ENCODE measurements at places on chromosomes 4 and X.

GRCh38 chr4:57443308-57443707 is 333.1 kb upstream of the IGFBP7 start:
- no peak for DNase-seq

DNA sequence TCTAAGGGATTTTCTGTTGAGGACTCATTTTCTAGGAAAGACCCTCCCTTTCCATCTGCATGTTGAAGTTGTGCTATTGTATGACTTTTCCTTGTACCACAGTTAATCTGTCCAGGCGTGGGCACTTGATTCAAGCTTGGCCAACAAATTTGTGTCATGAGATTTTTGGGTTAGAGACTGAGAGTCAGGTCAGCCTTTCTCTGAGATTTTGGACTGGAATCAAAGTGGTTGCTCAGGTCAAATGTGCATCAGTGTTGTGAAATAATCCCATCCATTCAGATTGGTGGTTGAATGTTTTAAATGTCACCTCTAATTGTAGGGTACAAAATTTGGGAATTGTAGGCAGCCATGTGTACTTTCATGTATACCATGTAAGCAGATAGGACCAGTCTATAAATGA is 545.2 kb upstream of the IGFBP7 start:
- no peak for DNase-seq

- DNase-seq, result no peak
These were observed 70.3 kb downstream of the ACOX3 start for GRCh38 chr4:8370106-8370787.

DNA sequence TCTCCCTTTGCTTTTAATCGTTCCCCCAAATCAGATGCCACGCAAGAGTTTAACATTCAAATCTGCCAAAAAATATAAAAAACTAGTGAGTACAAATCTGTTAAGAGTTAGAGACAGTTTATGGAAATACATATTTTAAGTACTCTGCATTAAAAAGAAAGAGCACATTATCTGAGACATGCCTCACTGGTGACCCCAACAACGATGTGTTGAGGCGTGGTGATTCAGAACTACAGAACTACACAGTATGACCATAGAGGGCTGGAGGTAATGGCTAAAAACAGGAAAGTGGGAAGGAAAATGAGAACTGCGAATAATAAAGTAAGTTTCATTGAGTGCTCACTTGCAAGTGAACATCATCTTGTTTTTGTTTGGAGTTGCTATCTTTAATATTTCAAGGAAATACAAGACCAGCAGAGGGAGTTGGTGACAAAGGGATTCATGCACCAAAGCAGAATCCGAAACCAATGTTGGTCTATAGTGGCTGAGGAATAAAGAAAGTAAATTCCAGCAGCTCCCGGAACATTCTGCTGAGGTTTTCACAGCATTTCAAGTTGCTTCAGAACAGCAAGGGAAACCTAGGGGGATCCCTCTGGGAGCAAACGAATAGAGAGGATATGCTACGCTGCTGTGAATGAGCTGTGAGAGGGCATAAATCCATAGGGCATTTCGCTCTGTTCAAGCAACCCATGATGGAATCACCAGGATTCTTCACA is 92.2 kb downstream of the DCHS2 start:
- peak; percentile 56 for DNase-seq

DNA sequence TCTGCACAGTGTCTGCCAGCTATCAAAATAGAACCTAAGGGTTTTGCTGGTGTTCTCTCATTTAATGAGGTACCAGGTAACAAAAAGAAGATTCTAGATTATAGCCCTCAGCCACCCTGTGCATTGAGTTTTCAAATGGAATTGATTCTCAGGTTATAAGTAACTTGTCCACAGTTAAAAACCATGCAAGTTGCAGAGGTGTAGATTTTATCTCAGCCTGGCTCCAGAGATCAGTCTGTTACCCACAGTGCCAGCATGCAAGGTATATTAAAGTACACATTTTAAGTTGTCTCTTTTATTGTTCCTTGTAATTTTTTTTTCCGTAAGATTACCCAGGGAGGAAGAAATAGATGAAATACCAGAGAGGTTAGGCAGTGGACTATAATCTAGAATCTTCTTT is 59.7 kb downstream of the RAPGEF2 start:
- no peak for DNase-seq

DNA sequence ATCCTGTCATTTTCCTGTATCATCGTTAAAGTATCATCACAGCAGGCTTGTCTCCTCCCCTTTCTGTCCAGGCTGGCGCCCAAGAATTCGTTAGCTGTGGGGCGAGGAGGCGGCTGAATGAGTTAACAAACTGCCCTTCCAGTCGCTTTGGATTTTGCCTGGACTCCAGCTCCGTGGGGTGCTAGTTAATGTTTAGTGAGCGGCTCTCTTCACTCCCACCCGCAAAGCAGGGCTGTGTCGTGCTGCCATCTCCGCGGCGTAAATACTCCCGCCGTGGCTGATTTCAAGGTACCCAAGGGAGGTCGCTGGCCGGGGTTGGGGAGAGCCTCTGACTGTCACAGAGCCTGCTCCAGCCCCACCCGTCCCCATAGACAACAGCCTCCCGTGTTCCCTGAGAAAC is 44.9 kb upstream of the SPRY1 start:
- DNase-seq, result no peak

DNA sequence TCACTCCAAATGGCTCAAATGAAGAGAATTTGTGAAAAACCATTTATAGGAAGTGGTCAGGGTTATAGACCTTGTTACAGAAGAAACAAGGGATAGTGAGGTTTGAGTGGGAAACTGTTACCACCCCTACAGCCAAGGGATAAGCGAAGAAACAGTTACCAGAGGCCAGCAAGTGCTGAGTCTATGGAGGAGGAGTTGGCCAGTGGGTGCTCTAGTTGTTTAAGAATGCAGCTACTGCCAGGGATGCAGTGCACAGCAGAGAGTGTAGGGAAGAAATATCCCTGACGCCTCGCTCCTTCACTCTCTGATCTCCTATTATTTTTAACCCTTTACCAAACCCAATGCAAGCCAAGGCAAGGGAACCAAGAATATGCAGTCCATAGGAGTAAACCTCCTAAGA is 15.2 kb upstream of the SYTL4 start:
- no peak for DNase-seq

DNA sequence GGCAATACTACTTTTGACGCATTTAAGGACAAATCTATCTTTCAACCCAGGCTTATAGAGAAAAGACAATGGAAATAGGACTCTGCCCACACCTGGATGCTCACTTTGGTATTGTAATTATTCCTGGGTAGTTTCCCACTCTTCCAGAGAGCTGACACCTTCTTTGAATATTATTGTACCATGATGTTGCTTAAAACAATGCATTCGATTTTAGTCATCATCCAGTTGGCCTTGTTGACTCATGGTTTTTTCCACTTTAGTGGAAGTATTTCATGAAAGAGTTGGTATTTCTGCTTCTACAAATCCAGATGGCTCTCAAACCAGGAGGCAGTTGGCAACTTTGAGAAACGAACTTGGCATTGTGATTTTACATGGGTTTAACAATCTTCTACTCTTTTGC is 124.2 kb downstream of the ENOX2 start:
- no peak for DNase-seq

DNA sequence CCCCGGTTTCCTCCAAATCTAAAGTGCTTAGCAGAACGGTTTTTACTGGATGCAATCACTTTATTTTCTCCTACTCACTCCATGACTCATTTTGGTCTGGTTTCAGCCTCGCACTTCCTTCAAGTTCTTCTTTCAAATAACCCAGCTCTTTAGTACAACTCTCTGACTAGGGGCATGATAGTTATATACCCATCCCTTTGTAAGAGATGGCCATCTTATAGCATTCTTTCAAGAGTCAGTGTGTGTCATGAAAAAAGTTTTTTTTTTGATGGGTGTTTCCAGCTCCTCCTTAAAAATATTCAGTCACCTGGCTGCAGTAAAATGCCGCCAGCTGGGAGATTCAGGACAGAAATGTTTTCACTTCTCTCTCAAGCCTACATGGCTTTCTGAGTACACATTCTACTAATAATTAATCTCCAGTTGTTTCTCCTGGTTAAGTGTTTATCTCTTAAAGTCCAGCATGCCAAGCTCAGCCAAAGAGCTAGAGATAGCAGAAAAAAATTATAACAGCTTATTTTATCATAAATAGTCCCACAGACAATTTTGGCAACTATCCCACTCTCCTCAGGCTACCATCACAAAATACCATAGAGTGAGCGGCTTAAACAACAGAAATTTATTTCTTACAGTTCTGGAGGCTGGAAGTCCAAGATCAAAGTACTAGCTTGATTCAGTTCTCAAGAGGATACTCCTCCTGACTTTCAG is 139.3 kb downstream of the GASK1B start:
- no peak for DNase-seq

DNA sequence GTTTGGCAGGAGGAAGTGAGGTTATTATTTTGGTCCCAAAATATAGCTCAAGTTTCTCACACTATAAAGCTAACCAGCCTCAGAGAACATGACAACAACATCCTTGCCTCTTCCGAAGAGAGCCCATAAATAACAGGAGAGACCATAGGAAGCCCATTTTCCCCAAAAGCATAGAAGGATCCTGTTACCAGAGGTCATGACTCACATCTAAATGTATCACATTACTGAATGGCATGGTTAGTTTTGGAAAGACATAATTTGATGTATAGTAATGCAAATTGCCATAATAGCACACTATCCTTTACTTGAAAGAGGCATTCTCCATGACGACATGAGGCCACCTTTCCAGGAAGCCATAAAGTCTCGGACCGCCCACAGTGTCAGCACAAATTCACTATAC is 238.8 kb upstream of the GRIA3 start:
- no peak for DNase-seq

- no peak for DNase-seq
These were observed 6.4 kb downstream of the HSPA4L start for GRCh38 chr4:127788517-127788916.

DNA sequence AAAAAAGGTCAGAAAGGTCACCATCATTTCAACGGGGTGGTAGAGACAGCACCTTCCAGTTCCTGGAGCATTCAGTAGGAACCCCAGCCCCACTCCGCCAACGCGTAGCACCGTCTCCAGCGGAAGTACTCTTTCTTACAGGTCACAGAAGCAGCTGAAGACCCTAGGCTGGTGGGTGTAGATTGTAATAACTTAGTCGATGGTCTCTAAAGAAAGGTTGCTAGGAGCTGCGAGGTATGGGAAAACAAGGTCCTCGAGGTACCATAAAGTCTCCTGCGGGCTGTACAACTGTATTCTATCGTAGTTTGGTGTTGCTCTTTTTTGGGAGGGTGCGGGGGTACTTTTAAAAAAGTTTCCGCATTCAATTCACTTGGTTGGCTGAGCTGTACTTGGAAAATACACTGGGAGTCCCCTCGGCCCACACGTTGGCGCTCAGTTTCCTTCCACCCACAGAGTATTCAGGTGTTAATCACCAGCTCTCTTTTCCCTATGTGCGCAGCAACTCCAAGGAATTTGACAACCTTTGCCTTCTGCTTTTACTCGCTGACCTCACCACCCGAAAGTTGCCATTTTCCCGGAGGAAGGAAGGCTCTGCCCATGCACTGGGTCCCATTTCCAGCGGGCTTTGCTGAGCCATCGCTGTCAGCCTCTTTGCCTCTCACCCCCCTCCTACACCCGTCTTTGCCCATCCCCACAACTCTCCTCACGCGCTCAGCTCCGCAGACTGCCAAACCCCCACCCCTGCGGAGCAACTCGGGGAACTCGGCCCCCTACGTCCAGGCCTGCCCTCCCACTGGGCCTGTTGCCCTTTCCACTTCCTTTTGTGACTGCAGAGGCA is 4.8 kb upstream of the SOX3 start:
- no peak for DNase-seq

DNA sequence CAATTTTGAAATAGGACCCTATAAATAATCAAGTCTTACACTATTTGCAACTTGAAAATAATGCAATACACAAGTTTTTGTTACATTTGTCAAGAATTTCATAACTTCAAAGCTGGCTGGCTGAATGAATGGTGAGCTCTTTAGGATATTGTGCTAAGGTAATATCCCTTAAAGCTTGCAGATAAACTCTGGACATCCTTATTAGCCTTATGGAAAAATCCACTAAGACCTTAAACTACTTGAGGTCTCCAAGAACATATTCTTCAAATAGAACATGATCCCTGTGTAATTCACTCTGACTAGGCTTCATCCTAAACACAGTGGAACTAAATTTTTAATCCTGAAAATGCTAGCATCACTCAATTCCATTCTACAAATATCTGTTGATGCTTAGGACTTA is 199.3 kb downstream of the PACRGL start:
- DNase-seq, result no peak

DNA sequence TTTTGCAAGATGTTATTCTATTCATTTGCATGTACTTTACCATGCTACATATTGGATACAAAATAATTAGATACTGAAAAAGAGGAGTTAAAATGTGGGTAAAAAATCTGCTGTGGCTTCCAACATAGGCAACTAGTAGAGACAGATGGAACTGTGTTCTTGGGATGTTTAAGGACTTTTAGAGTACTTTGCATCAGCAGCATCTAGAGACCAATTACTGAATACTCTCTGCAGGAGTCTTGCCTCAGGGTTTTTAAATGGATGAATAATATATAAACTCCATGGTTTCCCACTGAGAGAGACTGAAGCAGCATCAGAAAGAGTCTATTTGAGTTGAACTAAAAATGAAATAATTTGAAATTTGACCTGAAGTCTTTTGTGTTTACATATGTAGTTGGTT is 676.7 kb downstream of the GALNTL6 start:
- no peak for DNase-seq

DNA sequence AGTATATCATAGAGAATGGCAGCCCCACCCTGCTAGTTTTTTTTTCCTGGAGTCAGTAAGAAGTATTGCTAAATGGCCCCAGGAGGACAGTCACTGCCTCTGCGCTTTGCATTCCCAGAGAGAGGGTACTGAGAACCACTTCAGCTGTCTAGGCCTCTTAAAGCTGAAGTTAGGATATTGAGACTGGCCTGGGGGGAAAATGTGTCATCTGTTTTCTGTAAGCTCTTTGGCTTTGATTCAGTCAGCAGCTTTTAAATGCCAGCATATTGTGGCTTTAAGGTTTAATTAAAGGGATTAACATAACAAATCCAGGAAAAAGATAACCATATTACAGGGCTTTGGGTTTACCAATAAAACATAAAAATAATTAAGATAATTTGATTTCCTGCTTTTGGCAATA is 852.0 kb downstream of the PCDH18 start:
- DNase-seq, result peak; percentile 78

DNA sequence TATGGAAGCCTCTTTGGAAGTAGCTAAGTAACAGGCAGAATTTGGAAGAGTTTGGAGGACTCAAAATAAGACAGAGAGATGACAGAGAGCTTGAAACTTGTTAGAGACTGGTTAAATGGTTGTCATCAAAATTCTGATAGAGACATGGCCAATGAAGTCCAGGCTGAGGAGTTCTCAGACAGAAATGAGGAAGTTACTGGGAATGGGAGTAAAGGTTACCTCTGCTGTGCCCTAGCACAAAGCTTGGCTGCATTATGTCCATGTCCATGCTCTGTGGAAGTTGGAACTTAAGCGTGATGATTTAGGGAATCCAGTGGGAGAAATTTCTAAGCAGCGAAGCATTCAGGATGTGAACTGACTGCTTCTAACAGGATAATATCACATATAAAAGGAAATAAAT is 146.2 kb upstream of the NDST4 start:
- no peak for DNase-seq
